Suppressor macrophage treated with lipopolysaccharide for 4 hours (primary cell): ENCODE measurements at places on chromosomes 1 and 21.

DNA sequence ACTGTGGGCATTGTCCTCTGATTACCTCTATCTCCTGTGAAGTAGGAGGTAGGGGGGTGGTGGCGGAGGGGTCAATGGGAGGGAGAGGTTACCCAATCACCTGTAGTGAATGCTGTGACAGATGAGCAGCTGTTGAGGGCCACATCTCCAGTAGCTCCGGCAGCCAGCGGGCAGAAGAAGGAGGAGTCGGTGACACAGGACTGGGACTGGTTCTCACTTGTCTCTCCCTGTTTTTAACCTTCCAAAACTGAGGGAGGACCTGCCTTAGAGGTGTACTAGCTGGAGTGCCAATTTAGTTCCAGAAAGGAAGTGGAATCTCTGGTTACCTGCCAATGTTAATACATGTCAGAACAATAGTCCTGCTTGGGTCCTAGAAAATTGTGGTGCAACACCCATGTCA is 56.2 kb upstream of the ENAH start:
- no peak for DNase-seq

- DNase-seq, result no peak
Observed at GRCh38 chr1:115746021-115746690, 22.4 kb downstream of the CASQ2 start.

- DNase-seq, result no peak
Observed at GRCh38 chr1:59552007-59552406, 255.1 kb downstream of the FGGY start.

DNA sequence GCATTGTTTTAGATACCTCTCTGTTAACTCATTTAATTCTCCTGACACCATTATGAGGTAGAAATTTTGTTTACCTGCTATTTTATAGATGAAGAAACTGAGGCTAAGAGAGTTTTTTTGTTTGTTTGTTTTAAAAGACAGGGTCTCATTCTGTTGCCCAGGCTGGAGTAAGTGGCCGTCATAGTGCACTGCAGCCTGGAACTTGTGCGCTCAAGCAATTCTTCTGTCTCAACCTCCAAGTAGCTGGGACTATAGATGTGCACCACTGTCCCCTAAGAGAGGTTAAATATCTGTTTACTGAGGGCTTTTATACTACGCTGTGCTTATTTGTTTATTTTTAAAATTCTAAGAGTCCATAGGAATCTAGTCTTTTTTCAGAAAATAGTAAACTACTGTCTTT is 43.7 kb upstream of the CACYBP start:
- DNase-seq, result no peak

DNA sequence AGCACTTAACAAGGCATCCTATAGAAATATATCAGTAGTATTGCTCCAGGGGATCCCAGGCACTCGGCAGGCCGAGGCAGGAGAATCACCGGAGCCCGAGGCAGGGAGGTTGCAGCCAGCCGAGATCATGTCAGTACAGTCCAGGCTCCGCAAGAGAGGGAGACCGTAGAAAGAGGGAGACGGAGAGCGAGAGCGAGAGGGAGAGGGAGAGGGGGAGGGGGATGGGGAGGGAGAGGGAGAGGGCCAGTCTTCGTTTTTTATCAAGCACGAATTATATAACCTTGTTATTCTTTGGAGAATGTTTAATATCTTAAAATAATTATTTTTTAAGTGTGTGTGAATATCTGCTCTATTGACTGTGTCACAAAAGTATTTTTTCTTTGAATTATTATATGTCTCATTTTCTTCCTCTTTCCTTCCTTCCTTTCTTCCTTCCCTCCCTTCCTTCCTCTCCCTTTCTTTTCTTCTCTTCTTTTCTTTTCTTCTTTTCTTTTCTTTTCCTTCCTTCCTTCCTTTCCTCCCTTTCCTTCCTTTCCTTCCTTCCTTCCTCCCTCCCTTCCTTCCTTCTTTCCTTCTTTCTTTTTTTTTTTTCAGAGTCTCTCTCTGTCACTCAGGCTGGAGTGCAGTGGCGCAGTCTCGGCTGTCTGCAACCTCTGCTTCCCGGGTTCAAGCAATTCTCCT is 233.7 kb downstream of the SRGAP2C start:
- DNase-seq, result no peak

DNA sequence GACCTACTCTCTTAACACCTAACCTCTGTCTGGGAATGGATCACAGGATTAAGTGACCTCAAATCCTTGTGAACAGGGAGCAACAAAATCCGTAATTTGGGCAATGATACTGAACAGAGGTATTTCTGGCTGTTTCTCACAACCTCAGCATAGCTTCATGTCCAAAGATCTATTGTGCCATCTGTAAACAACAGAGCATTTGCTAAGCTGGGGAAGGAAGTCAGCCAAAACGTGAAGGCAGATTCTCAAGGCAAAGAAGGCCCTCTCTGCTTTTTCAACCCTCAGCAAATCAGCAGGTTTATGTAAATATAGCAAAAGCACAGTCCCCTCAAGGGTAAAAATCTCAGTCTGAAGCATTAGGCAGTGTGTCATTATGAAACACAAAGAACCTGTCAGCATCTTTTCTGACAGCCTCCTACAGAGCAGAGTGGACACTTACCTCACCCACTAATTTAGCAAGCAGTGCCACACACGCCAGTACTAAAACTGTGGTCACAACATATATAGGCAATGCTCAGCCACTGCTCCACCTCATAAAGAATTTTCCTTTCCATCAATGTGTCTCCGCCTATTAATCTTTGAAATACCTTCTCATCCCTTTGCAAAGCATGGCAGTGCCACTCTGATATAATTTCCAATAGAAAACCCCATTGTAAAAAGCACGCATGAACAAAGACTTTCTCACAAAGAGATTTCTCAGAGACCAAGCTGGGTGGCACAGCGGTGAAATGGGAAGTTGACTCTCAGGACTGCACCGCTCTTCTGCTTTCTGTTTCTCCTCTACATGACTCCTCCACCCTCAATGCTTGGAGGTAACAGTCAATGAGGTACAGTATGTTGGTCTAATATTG is 188.0 kb downstream of the RERE start:
- peak; percentile 70 for DNase-seq

DNA sequence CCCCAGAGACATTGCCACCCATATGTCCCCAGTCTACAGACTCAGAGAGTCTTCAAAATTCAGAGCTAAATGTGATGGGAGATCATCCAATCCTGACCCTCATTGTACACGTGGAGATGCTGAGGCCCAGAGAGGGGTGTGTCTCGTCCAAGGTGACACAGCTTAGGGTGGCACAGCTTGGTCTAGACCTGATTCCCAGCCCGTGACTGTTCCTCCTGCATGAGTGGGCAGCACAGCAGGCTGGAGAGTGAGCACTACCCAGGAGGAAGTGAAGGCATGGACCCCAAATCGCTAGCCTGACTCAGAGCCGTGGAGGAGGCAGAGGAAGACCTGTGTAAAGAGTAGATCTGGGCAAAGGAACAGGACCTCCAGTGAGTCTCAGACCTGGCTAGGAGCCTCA is 16.4 kb downstream of the S100A7 start:
- DNase-seq, result no peak

DNA sequence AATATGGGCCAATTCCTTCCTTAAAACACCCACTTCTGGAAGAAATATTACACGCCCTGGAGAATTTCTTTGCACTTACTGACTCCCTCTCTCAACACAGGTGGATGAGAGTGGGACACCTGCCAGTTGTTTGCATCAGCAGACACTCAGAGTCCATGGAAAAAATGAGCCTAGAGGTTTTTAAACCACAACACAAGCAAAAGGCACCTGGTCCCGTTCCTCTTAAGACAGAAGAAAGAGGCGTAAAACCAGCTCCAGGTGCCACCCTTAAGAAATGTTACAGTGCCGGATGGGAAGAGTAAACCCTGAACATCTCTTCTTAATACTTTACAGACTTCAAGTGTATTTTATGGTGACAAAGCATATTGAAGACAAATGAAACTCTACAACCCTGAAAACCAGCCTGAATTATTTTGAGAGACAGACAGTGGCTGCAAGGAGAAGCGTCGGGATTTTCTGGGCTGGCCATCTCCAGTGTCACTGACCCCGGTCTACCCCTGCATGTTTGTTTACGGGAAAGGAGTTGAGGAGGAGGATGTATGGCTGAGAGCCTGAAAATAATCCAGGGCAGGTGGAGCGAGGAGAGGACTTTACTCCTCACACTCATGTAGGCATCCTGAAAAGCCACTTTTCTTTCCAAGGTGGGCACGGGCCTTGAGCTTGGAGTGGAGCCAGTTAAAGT is 7.8 kb upstream of the RIPK4 start:
- no peak for DNase-seq

GRCh38 chr1:117113199-117113598 is 8.3 kb downstream of the TRIM45 start:
- DNase-seq, result no peak

DNA sequence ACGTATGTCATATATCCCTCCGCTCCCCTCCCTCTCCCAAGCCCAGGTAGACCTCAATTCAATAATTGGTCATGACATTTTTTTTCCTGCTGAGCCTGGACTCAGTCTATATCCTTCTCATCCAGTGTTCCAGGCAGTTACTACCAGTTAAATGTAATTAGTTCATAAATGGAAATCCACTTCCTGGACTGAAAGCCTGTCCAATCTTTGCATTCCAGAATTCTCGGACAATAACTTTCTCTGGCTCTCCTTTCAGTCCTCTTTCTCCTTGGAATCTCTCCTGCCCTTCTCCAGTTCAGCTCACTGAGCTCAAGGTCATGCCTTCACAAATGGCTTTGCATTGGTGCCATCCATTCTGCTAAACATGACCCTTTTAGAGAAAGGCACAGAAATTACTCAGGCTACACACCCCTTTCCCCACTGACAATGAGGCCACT is 34.8 kb downstream of the VWA5B1 start:
- DNase-seq, result no peak

DNA sequence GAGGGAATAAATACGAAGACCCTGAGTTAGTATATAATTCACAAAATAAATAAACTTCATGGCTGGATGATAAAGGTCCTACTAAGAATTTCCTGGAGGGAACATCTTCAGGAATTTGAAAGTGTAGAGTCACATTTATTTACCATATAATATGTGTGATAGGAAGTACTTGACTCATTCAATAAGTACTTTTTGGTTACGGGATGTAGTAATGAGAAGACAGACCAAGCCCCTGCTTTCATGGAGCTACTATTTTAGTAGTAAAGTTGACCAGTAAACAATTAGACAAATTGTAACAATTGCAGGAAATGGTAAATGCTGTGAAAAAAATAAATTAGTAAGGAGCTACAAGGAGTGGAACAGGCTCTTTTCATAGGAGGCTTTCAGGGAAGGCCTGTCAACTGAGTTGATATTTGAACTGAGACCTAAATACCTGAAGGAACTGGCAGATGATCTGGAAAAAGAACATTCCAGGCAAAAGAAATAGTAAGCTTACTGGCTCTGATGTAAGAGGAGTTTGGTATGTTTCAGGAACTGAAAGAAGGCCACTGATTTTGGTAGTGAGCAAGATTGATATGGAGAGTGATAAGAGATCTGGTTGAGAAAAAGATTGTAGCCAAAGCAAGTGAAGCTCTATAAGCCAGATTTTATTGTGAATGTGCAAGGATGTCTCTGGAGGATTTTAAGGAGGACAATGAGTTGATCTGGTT is 36.2 kb downstream of the CAMSAP2 start:
- no peak for DNase-seq

DNA sequence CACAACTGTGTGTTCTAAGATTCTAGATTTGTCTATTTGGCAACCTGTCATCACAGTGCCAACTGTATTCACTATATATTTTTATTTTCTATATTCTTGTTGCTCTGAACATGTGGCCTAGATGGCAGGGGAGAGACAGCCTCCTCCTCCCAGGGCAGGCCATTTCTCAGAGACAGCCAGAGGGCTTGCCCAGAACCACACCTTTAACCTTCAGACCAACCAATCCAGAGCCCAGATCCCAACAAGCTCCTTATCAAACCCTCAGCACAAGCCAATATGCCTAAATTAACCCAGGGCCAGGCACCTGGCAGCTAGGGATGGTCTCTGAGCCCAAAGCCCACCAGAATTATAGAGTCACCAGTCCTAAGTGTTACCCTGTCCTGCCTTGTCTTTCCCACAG is 19.3 kb downstream of the TRIM11 start:
- DNase-seq, result no peak

DNA sequence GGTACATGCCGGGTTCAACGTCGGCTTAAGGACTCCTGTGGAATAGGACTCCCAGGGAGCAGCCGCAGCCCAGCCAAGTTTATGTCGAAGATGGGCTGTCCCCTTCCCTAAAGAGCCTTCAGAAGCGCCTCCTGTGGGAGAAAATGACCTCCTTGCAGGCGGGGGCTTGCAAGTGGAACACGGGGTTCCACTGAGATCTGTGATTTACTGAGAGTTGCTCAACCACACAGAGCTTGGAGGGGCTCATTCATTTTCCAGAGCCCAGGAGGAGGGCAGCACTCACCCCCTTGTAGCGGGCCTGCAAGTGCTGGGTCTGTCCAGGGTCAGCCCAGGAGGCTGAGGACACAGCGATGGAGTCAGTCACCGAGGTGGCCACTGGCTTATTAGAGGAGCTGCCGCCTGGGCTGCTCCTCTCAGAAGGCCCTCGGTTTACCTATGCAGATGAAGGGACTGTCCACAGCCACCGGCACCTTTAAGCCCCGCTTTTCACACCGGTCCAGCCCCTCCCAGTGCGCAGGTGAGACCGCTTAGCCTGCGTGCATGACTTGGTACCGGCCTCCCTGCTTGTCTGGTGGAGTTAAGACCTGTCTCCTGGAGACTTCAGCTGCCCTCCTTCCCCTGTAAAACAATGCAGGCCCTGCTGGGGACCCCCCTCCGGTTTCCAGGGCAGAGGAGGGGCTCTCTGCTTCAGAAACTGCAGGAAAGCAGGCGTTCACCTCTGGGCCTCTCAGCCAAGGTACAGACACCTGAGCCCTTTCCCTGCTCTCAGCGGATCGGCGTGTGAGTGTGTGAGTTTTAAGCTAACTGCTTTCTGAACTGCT is 57.5 kb downstream of the ATP5PO start:
- no peak for DNase-seq

DNA sequence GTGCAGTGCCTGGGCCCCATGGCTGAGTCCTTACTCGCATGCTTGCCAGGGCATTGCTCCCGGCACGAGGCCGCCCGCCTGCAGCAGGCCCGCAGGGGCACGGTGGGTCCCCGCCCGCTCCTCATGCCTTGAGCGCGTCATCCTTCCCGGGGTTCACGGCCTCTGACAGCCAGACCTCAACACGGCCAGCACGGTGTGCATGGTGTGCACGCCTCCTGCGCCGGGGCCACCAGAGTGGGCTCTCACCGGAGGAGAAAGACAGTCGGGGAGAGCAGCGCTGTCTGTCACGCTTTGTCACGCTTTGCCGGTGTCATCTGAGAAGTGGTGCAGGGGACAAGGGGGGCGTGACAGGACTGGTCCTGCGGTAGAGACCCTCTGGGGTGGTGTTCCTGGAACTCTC is 11.9 kb upstream of the COL18A1 start:
- DNase-seq, result no peak
